ENCODE measurements at places on chromosomes 13 and 19.

DNA sequence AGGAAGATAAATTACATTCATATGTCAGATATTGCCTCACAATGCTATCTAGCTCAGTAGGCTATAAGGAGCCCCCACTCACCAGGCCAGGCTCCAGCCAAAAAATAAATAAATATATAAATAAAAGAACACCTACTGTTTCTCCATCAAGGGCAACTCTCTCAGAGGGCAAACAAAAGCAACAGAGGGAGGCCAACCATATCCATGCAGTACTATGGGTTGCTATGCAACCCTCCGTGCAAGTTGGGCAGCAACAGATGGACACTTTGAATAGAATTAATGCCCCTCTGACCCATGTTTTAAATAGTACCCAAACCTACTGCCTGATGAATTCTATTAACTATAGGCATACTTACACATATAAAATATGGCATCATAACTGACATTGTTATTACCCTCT lies 279.8 kb upstream of the EDNRB start:
- no peak overlapping the region for H3K27ac ChIP-seq
- H3K4me1 ChIP-seq: no peaks in the 10 kb centered on the region
- H3K27me3 ChIP-seq: no peaks in the 10 kb centered on the region
- H3K36me3 ChIP-seq: no peaks in the 10 kb centered on the region

- H3K27me3 ChIP-seq: no peaks in the 10 kb centered on the region
- DNase-seq: no peak
- peaks cover 56% of the 10 kb centered on the region for H3K36me3 ChIP-seq
- no peak overlapping the region for H3K27ac ChIP-seq
- no peaks in the 10 kb centered on the region for H3K4me1 ChIP-seq
Measured at GRCh38 chr19:16861834-16862233, 27.0 kb upstream of the F2RL3 start.

GRCh38 chr19:16117594-16118033 lies 5.9 kb downstream of the RAB8A start:
- no peak overlapping the region for H3K27ac ChIP-seq
- no peaks in the 10 kb centered on the region for H3K27me3 ChIP-seq
- H3K36me3 ChIP-seq: peaks cover 80% of the 10 kb centered on the region
- H3K4me1 ChIP-seq: peaks cover 28% of the 10 kb centered on the region
- no peak for DNase-seq

DNA sequence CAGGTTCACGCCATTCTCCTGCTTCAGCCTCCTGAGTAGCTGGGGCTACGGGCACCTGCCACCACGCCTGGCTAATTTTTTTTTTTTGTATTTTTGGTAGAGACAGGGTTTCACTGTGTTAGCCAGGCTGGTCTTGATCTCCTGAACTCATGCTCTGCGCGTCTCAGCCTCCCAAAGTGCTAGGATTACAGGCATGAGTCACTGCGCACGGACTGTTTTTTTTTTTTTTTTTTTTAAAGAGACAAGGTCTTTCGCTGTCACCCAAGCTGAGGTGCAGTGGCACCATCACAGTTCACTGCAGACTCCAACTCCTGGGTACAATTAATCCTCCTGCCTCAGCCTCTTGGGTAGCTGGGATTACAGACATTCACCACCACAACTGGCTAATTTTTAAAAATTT lies 8.2 kb upstream of the ADAMTS10 start:
- no peaks in the 10 kb centered on the region for H3K27me3 ChIP-seq
- no peak overlapping the region for H3K27ac ChIP-seq
- no peaks in the 10 kb centered on the region for H3K4me1 ChIP-seq
- no peak for DNase-seq
- H3K36me3 ChIP-seq: no peaks in the 10 kb centered on the region
- H3K4me3 ChIP-seq: no peak overlapping the region

DNA sequence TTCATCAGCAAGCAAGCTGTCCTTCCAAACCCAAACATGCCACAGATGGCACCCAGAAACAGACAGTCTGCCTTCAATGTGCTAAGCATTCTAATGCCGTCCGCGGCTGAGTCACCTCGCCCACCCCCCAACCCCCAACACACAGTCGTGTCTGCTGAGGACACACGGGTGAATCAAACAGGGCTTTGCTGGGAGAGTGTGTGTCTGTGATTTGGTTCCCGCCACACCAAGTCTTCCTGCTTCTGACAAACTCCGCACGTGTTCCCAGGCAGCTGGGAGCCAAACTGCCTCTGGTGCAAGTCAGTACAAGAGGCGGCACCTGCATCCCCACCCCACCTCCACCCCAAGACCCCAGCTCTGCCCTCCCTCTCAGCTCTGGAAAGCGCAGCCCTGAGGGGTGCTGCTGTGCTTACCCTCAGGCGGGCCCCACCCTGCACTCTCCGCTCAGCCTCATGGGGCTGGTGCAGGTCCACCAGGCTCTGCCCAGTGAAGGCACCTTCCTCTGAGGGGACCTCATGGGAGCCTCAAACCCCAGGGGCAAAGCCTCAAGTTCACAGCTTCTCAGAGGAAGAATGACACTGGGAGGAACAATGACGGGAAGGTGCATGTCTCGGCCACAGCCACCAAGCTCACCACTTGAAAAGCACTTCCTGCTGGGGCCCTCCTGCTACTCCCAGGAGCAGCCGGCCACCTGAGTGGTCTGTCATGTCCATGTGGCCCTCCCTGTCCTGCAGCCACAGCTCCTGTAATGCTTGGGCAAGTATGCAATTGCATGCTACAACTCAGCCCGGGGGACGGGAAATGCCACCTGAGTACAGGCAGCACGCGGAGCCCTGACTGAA lies 15.0 kb upstream of the SLC35E1 start:
- peaks cover 86% of the 10 kb centered on the region for H3K4me1 ChIP-seq
- H3K27ac ChIP-seq: peak overlapping the region; percentile 93
- H3K36me3 ChIP-seq: peaks cover 5% of the 10 kb centered on the region
- H3K4me3 ChIP-seq: peak overlapping the region; percentile 47
- DNase-seq: peak; percentile 89

DNA sequence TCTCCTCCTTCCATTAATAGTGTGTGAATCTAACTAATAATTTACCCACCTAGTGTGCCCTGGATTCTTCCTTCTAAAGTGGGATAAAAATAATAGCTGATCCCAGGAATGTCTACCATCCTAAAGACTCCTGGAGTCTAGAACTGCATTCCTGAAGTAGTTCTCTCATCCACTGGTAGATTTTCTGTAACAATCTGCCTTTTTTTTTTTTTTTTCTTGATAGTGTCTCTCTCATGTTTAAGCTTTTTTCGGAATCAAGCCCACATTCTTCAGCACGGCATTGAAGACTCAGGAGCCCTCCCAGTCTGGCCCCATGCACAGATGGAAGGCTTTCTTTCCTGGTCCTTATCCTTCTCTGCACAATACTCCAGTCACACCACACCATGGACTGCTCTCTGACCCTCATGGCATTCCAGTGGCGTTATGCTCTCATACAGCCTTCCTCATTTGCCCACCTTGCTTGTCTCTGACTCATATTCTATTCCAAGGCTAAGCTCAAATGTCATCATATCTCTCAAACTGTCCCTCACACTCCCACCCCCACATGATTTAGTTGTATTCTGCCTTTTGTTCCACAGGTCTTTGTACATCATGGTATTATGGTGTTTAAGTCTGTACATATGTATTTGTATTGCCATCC lies 68.7 kb upstream of the FRY start:
- H3K27me3 ChIP-seq: no peaks in the 10 kb centered on the region
- H3K4me3 ChIP-seq: no peak overlapping the region
- no peak overlapping the region for H3K27ac ChIP-seq
- no peak for DNase-seq
- H3K4me1 ChIP-seq: no peaks in the 10 kb centered on the region
- H3K36me3 ChIP-seq: no peaks in the 10 kb centered on the region

GRCh38 chr13:101152184-101152583 lies 264.1 kb downstream of the NALCN start:
- H3K4me1 ChIP-seq: no peaks in the 10 kb centered on the region
- H3K36me3 ChIP-seq: no peaks in the 10 kb centered on the region
- no peak overlapping the region for H3K27ac ChIP-seq
- H3K4me3 ChIP-seq: no peak overlapping the region
- no peak for DNase-seq
- H3K27me3 ChIP-seq: peaks cover 10% of the 10 kb centered on the region

DNA sequence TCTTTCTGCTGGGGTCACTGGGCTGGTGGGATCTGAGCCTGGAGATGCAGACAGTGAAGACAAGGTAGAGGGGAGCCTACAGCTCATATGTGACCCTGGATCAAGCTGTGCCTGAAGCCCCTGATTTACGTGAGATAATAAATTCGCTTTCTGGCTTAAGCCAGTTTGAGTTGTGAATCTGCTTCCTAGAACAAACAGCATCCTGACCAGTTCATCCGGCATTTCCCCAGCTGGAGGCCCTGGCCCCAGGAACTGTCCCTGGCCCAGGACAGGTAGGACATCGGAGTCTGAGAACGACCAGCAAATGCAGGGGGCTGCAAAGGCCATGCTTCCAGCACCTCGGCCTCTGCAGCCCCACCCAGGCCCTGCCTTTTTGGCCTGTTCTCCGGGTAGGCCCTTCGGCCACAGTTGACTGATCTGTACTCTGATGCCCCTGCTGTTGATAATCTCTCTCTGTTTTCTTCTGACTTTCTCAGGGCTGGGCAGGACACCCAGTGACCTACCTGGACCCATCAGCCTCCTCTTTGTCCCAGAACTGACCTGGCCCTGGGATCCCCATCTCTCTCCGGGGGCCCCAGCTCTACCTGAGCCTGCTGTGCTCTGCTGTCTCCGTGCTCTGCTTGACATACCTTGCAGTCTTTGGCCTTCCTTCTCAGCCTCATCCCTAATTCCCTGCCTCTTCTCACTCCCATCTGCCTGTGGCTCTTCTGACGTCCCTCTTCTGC lies 9.5 kb upstream of the VSIG10L start:
- DNase-seq: no peak
- no peak overlapping the region for H3K4me3 ChIP-seq
- H3K36me3 ChIP-seq: peaks cover 44% of the 10 kb centered on the region
- no peaks in the 10 kb centered on the region for H3K27me3 ChIP-seq
- H3K4me1 ChIP-seq: peaks cover 9% of the 10 kb centered on the region
- H3K27ac ChIP-seq: no peak overlapping the region

DNA sequence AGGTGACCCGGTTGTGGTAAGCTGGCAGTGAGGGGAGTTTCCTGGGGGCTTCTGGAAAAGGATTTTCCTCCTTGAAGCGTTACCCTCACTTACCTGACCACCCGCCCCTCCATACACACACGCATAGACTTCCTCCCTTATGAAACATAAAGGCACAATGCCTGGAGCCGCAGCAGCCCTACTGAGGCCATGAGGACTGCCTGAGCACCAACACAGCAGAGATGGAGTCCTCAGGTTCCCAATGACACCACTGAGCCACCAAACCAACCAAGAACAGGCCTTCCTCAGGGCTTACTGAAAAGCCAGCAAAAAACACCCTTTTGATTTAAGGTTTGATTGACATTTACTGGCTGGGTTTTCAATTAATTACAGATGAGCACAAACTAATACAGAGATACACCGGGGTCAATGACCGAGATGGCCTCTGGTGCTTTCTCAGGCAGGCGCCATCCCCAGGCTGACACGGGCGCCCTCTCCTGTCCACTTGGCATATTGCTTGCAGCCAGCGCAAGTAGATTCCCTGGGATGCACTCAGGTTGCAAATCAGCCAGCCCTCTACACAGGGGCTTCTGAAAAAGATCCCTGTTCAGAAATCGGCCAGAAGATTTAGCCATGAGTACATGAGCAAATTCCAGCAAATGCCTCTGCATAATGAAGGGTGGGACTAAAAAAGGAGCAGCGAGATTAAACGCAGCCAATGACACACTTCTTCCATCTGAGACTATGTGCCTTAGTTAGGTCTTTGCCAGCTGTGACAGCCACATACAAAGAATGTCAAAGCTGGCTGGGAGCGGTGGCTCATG lies 14.8 kb downstream of the OPA3 start:
- no peak overlapping the region for H3K4me3 ChIP-seq
- peak; percentile 47 for DNase-seq
- no peaks in the 10 kb centered on the region for H3K36me3 ChIP-seq
- no peaks in the 10 kb centered on the region for H3K4me1 ChIP-seq

DNA sequence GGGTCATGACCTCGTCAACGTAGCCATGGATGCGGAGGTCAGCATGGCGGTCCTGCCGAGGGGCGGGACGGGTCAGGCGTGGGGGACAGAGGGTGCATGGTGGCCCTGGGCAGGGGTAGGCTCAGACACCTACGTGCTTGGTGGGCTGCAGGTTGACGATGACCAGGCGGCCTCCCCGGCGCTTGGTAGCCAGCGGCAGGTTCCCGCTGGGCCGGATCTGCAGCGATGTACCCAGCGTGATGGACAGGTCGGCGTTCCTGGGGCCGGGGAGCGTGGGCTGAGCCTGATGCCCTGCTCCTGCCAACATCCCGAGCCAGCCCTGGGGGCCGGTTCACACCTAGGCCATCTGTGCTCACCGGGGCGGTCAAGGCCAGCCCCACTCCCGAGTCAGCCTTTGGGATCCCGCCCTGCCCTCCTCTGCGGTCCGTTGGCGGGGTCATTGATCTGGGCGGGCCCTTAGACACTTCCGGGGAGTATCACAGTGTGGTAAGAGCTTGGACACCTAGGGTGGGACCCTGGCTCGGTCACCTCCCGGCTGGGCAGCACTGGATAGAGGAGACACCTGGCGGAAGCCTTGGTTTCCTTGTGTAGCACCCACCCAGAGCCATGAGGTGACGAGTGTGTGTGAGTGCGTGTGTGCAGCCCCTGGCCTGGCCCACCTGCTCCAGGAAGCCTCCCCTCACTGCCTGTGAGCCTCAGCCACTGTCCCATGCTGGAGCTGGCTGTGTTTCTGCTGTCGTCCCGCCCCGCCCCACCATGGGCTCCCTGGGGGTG lies 7.3 kb downstream of the SIRT6 start:
- peaks cover 21% of the 10 kb centered on the region for H3K36me3 ChIP-seq
- no peaks in the 10 kb centered on the region for H3K4me1 ChIP-seq
- no peak overlapping the region for H3K4me3 ChIP-seq
- DNase-seq: no peak
- H3K27ac ChIP-seq: no peak overlapping the region
- no peaks in the 10 kb centered on the region for H3K27me3 ChIP-seq

GRCh38 chr13:44211286-44211685 lies 162.3 kb upstream of the SERP2 start:
- no peaks in the 10 kb centered on the region for H3K4me1 ChIP-seq
- no peak overlapping the region for H3K4me3 ChIP-seq
- H3K27ac ChIP-seq: no peak overlapping the region
- no peaks in the 10 kb centered on the region for H3K27me3 ChIP-seq

DNA sequence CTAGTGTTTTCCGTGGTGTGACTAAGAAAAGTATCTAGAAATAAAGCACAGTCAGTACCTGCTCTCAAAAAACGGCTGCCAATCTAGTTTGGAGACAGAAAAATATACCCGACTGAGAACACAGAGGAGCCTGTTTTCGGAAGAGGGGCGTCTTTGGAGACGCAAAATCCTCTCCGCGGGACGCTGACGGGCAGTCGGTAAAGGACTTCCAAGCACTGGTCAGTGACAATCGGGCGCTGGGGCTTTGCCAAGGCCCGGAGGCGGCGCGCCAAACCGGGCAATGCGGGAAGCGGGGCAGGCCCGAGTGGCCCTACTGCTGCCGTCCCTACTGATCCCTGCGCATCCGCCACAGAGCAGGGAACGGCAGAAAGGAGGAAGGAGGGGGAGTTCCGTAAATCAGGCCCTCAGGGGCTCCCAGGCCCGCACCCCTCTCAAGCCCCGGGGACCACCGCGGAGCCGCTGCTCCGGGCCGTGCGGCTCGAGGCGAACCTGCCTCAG lies 588 bp upstream of the DPY19L3 start:
- peak overlapping the region; percentile 94 for H3K4me3 ChIP-seq
- peaks cover 36% of the 10 kb centered on the region for H3K4me1 ChIP-seq
- H3K36me3 ChIP-seq: peaks cover 25% of the 10 kb centered on the region
- DNase-seq: no peak
- no peaks in the 10 kb centered on the region for H3K27me3 ChIP-seq
